ENCODE measurements at places on chromosomes 4 and X.

GRCh38 chr4:110041735-110042134 lies 129.1 kb downstream of the EGF start:
- DNase-seq = no peak

DNA sequence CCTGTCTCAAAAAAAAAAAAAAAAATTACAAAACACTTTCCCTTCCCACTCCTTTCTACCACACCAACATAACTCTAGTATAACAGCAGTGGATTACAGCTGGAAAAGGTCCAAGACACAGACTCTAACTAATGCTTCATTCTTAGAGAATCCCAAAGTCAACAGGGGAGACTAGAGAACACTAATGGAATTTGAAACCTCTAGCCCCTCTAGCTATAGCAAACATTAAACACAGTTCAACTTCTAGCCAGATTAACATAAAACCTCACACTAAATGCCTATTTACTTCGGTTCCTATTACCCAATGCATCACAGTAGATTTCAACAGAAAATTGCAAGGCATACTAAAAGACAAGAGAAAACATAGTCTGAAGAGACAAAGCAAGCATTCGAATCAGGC lies 10.5 kb upstream of the DHX15 start:
- DNase-seq = no peak

DNA sequence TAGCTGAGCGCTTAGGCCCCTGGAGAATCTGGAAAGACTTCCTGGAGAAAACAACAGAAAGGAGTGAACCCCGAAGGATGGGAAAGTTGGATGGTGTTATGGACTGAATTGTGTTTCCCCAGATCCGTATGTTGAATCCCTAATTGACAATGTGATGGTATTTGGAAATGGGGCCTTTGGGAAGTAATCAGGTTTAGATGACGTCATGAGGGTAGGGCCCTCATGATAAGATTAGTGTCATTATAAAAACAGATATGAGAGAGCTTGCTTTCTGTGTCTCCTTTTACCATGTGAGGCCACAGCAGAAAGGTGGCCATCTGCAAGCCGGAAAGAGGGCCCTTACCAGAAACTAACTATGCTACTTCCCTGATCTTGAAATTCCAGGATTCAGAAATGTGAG lies 159.5 kb downstream of the QDPR start:
- DNase-seq = no peak

- DNase-seq = peak; percentile 52
These were observed 40.5 kb downstream of the ANXA5 start for GRCh38 chr4:121656269-121656641.

DNA sequence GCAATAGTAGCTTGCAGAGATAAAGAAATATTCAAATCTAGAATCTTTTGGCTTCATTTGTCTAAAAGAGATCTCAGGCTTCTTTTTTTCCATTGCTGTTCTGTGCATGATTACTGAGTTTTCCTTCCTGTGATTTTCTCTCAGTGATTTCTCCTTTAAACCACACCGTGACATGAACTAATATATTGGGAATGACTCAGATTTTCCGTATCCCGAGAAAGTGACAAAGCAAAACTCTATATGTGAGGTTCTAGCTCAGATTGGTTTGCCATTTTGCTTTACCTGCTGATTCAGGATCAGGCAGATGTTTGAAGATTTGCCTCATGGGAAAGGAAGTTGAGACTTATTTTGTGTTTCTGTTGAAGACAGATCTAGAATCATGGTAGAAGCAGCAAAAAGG lies 59.4 kb downstream of the MTHFD2L start:
- DNase-seq = no peak

- no peak for DNase-seq
These were observed 393.5 kb downstream of the TRIML1 start for GRCh38 chr4:188532751-188533150.

DNA sequence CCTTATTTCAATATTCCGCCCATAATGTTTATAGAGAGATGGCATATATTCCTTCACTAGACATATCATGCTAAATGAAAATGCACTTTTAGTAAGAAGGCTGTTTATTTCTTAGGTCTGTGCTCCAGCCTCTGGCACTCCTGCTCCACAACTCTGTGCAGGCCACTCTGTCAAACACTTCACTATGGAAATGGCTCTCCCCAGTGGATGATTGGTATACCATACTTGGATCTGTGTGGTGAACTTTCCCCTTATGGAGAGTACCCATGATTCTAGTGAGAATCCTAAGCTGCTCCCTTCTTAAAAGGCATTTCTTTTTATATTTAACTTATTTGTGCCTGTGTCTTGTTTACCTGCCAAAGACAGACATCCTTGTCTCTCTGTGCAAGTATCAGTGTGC lies 480.1 kb upstream of the GALNT7 start:
- DNase-seq = no peak

DNA sequence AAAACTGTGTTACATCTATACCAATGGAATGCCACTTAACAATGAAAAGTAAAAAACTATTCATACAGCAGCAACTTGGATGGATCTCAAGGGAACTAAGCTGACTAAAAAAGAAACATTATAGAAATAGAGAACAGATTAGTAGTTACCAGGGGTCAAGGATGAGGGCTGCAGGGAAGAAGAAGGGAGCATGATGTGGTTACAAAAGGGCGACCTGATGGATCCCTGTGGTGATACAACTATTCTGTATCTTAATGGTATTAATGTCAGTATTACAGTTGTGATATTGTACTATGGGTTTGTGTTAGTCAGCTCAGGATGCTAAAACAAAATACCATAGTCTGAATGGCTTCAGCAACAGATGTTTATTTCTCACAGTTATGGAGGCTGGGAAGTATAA lies 190.7 kb downstream of the ZNF674 start:
- no peak for DNase-seq

DNA sequence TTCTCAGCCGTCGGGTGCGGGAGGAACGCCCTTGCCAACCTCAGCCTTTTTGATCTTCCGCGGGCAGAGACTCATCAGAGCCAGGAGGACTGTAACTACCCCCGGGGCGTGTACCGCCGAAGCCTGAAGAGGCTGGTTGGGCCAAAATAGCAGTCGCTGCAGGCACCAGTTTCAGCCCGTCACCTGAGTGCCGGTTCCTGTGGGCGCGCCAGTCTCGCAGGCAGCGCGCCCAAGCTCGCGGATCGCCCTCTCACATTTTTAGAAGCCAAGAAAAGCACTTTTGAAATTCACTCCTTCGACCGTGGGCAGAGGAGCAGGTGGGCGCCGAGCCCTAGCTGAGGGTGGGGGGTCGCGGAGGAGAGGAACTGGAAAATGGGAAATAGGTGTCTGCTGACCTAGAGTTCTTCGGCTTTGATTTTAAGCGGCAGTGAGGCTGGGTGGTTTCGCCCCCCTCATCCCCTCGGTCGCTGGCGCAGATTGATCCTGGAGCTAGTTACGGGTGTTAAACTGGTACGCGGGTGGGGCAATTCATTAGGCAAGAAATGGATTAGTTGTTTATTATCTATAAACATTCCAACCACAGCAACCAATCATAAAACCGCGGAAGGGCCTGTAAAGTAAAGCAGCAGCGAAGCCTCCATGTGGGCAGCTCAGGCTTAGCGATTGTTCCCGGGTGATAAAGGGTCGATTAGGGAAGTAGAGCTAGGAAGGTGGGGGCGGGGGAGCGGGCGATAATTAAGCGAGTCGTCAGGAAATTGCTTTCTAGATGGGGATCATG lies 69.2 kb downstream of the FBXO8 start:
- no peak for DNase-seq

GRCh38 chr4:79676705-79677104 lies 268.7 kb upstream of the GK2 start:
- no peak for DNase-seq

DNA sequence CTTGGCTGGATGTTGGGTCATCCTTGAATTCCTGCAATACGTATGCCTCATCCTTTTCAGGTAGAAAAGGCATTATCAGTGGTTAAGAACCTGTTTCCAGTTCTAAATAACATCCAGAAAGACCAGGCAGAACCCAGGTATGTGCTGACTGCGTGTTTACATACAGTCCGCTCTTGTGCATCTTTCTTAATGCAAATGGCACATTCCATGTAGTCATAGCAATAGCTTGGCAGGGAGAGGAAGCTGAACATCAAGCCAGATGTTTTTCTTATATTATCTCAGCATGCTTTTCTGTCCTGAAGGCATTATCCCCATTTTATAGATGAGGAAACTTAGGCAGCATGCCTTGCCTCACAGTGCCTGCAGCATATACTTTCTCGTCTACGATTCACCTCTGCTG lies 2.1 kb downstream of the DCLK2 start:
- no peak for DNase-seq

DNA sequence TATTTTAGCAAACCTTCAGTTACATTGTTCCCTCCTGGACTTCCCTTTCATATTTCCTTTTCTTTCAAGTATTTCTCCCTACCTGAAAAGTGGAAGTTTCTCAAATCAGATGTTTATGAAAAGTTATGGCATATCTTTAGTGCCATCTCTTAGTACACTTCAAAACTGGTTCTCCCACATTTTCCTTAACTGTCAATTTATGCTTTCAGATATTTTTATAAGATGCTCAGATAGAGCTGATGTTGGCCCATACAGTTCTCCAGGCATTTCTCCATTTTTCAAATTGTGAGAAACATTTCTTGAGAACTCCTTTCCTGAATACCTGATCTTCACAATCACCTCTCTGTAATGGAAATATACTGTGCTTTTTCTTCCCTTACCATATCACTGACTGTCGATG lies 32.5 kb upstream of the AP1AR start:
- DNase-seq = no peak

GRCh38 chrX:153727123-153727931 lies 2.7 kb downstream of the ABCD1 start:
- no peak for DNase-seq

DNA sequence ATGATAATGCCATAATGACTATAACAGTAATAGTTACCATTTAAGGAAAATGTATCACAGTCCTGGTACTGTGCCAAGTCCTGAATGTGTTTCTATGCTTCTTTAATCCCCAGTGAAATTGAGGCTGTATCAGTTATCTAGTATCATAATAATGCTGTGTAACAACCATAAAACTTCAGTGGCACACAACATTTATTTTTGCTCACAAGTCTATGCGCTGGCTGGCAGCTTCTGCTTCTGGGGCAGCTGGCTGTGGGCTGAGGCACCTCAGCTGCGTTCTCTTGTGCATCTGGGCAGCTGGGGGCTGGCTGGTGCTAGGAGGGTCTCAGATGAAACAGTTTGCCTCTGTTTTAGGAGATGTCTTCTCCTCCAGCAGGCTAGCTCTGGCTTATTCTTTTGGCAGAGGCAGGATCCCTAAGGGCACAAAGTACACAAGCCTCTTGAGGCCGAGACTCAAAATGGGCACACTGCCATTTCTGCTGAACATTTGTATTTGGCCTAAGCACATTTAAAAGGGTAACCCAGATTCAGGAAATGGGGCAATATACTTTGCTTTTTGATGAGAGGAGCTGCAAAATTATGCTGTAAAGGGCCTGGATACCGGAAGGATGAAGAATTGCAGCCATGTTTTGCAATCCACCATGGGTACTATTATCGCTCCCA lies 62.6 kb upstream of the DHX15 start:
- DNase-seq = no peak

DNA sequence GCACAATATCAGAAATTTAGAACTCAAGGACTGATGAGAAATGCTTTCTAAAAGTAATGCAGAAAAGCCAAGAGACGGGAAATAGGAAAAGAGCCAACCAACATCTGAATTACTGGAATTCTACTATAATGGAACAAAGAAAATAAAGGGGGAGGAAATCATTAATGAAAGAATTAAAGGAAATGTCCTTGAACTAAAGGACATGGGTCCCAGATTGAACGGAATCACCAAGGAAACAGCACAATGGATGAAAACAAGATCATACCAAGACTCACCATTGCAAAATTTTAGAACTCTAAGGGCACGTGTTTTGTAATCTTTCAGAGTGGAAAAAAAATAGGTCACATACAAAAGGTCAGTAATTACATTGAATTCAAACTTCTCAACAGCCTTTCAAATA lies 35.9 kb downstream of the HPGDS start:
- DNase-seq = no peak

- peak; percentile 85 for DNase-seq
These were observed 8.7 kb downstream of the KIAA1210 start for GRCh38 chrX:119118780-119119395.

DNA sequence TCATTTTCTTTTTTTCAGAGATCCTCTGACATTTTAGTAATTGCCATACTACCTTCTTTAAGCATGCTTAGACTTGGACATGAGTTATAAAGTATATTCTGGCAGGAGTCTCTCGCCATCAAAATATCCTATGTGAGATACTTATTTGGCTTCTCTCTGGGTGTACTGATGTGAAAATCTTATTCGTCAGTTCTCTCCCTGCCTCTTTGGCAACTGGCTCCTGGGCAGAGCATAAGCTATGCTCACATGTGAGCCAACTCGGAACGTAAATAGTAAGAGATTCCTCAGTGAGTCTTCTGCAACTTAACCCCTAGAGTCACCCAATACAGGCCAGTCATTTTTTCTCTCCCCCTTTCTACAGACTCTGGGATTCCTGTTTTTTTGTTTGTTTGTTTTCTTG lies 91.6 kb downstream of the MAGEB17 start:
- no peak for DNase-seq

GRCh38 chrX:135649029-135649428 lies 64.4 kb upstream of the CT45A1 start:
- DNase-seq = no peak

GRCh38 chr4:53932796-53933610 lies 131.4 kb downstream of the CHIC2 start:
- DNase-seq = no peak

DNA sequence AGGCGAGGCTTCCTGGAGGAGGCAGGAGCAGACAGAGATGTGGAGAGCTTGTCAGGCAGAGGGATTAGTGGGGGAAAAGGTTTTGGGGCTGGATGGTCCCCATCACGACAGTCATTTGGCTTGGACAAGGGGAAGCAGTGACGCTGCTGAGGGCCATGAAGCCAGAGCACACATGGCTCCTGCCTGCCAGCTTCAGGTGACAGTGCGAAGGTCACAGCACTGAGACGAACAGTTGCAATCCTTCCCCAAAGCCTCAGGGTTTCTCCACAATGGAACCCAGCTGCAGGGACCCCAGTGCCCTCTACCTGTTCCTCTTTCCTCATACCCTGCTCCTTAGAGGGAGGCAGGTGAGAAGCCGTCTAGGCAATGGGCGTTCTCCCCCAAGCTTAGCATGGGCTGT lies 110.3 kb downstream of the DRD5 start:
- no peak for DNase-seq

- DNase-seq = no peak
These were observed 197.3 kb downstream of the CFAP299 start for GRCh38 chr4:80532674-80533333.

Measured in HEK293T (cell line).